ENCODE measurements at places on chromosomes 1 and 21.

DNA sequence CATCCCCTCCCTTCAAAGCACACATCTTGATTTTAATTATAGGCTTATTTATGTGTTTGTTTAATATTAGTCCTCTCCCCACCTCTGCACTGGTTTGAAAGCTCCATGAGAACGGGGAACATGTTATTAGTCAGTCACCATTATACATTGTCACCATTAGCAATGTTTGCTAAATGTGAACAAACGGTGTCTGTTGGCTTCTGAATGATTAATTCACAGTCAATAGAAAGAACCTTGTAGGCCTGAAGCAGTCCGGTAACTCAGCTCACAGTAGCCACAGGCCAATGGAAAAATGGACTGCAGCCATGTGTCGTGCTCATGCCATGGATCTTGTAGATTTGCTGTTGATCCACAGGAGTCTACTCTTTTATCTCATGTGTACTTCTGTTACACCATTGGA, 49.7 kb upstream of the NHLH2 start:
- DNase-seq, result no peak

DNA sequence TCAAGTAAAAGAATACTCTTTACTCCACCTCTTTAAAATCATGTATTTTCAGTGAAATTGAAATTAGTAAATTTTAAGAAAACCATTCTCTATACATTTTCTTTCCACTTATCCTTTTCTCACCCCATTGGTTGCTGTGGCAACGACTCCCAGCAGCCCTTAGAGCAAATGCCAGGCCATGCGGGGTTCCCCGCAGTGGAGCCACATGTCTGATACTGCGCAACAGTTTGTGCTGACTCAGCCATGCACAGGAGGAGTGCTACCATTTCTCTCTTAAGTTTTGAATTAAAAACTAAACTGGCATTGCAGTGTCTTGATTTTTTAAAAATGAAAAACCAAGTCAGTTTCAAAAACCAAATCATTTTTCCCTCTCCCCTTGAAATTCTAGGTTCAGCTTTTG, 214.1 kb upstream of the L1TD1 start:
- peak; percentile 27 for DNase-seq

GRCh38 chr1:91791103-91791502, 94.8 kb downstream of the TGFBR3 start:
- DNase-seq, result no peak

DNA sequence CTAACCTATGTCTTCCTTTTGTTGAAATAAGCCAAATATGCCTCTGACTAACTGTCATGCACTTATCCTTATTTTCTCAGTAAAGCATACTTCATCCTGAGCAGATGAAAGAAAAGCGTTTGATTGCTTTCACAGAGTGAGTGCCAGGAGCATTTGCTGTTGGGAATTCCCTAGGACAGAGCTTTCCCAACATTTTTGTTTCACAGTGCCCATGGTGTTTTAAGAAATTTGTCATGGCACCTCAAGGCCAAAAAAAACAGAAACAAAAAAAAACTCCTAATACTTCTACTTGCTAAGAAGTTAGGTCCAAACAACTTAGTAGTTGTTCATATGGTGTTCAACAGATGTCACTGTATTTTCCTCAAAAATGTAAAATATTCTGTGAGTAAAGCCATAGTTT, 120.8 kb upstream of the BMP8A start:
- DNase-seq, result no peak

GRCh38 chr1:3899754-3900149, 320 bp downstream of the C1orf174 start:
- DNase-seq, result no peak

GRCh38 chr1:201096041-201096461, 16.2 kb downstream of the CACNA1S start:
- DNase-seq, result no peak

GRCh38 chr1:207361889-207362288, 40.4 kb downstream of the CD55 start:
- DNase-seq, result no peak

- DNase-seq, result no peak
Observed at GRCh38 chr1:15053153-15053552, 100.4 kb upstream of the TMEM51 start.

DNA sequence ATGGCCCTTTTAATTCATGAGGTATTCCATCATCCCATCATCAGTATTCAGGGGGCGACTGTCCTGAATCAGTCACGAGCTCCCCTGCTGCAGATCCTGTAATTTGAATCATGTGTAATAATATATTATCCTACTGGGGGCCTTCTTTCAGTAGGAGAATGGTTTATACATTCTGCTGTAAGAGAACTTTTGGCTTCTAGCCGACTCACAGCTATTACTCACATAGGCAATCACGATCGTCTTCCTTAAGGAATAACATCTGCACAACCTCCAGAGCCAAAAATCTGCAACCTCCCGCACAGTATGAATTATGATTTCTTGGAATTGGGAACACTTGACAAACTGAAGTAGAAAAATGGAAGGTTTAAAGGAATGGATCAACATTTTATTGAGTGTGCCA, 343.0 kb downstream of the USP25 start:
- DNase-seq, result no peak

DNA sequence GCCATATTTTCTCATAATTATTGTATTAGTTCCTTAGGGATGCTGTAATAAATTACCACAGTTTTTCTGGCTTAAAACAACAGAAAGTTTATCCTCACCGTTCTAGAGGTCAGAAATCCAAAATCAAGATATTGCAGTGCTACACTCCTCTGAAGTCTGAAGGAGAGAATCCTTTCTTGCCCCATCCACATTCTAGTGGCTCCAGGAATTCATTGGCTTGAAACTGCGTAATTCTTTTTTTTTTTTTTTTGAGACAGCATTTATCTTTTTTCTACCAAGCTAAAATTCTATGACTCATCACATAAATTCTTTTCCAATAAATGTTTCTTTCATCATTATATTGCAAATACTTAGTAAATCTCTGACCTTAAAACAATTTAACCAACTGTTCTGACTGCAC, 451.0 kb upstream of the RGS18 start:
- no peak for DNase-seq

DNA sequence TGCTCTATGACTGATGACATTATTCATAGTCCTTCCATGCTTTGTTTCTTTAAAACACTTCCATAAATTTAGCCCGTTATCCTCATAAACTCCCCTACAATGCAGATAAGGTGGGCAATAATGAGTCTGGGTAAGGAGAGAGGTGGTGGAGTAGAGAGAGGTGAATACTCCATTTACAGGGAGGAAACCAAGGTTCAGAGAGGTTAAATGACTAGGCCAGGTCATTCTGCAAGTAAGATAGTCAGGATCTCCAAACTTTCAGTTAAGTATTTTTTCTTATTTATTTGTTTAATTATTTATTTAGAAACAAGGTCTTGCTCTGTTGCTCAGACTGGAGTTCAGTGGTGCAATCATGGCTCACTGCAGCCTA, 26.1 kb downstream of the PAFAH2 start:
- DNase-seq, result no peak

DNA sequence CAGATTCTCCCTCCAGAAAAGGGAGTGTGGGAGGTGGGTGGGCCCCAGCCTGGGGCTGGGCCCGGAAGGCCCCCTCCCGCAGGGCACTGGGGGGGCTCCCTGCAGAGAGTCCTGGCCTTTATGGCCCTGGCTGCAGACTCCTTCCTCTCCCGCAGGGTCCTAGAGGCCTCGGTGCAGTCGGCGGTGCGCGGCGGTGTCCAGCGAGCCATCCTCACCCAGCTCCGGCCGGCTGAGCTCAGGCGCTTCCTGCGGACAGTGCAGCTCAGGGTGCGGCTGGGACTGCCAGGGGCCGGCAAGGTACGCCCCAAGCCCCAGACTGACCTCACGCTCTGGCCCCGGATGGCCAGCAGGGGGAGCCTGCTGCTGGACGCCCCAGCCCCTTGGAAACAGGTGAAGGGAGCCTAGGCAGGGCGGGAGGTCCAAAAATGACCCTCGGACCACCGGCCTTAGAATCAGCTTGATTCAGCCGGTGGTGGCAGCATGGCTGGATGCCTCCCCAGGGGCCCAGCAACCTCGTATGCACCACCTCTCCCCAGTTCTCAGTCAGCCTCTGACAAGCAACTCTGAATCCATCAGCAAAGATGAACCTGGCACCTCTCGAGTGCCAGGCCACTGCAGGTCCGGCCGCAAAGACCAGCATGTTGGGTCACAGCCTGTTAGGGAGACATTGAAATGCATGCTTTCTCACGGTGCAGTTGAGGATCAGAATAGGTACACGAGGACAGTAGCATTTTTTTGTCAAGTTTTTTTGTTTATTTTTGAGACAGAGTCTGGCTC, 20.6 kb downstream of the MTHFR start:
- peak; percentile 27 for DNase-seq

DNA sequence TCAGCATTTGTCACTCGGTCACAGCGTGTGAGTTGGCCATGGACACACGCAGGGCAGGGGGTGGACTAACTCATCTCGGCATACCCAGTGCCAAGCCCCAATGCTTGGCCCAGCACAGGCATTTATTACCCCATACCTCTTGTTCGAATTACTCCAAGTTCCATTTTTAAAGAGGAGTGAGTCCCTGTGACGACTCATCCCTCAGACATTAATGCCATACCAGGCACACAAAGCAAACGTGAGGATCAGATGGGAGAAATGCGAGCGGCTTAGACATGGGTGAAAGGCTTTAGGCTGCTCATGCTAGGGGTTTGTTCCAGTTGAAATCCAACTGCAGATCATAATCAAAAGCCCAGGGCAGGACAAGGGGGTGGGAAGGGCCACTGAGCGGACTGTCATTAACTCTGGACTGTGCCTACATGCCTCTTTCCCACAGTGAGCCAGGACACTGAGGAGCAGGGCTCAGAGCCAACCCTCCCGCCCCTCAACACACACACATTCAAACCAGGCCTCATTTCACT, 118.5 kb upstream of the NGF start:
- DNase-seq, result no peak

GRCh38 chr1:19514391-19514831, 29.1 kb upstream of the CAPZB start:
- DNase-seq, result no peak

DNA sequence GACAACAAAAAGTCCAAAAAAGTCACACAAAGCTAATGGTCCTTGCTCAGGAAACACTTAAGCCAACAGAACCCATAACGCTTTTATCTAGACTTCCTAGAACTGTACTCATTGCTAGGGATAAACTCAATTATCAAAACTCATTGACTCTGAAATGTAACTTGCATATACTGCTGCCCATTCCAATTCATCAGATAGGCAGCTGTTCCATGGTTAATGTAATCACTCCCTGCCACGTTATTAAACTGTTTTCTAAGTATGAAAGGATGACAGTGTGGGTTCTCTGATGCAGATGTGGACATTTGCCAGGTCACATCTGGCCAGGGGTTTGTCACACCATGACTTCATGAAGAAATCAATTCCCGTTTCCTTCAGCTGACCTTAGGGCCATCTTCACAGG, 30.3 kb upstream of the DNAJC11 start:
- DNase-seq, result no peak

DNA sequence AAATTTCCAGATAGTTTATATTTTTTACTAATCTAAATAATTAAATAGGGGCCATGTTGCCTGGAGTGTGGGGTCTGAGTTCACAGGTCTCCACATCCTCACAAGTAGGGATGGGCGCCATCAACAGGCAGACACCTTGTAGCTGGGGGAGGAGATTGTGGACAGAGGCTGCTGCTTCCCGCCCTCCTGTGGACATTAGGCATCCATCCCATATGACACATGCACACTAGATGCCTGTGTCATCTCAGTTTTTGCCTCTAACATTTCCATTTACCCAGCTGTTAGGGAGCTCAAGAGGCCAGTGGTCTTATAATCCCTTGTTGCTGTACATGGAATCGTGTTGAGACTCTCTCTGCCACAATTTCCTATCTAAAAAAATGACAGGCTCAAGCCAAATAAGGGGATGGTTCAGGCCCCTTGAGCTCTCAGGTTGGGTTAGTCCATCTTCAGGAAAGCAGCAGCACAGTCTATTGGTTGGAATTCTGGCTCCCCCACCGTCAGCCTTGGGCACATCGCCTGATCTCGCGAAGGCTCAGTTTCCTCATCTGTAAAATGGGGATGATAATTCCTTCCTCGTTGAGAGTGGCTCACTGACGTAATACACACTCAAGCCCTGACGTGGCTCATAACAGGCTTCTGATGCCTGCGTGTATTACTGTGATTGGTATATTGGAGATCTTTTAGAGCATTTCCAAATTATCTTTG, 13.6 kb downstream of the LHX4 start:
- no peak for DNase-seq

GRCh38 chr1:93447481-93448291, at the start of gene FNBP1L:
FNBP1L (plus strand) TSS chr1:93448118; CDS start chr1:93448282, 164 bp downstream.
- DNase-seq, result peak; percentile 73

GRCh38 chr1:169368406-169368769, 393 bp downstream of the BLZF1 start:
- no peak for DNase-seq

DNA sequence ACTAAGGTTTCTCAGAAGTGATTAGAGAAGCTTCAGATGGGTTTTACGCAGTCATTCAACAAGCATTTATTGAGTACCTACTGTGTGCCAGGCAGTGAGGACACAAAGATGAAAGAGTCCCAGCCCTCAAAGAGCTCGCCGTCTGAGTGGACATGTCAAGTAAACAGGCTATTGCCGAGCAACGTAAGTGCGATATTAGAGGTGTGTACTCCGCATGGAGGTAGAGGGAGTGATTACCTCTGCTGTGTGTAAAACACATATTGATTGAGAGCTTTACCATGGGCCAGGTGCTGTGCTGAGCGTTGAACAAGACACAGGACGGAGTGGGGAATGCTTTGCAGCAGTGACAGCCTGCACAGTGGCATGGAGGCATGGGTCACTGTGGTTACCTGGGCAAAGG, 49.5 kb upstream of the GPR37L1 start:
- DNase-seq, result no peak

GRCh38 chr1:100462326-100463025, 75.5 kb upstream of the GPR88 start:
- no peak for DNase-seq

GRCh38 chr21:15406791-15407190, 323.0 kb upstream of the USP25 start:
- peak; percentile 41 for DNase-seq

- DNase-seq, result peak; percentile 1
Observed at GRCh38 chr1:219402925-219403324, 210.0 kb downstream of the ZC3H11B start.

GRCh38 chr1:230986976-230987375, 8.1 kb downstream of the ARV1 start:
- DNase-seq, result peak; percentile 69

DNA sequence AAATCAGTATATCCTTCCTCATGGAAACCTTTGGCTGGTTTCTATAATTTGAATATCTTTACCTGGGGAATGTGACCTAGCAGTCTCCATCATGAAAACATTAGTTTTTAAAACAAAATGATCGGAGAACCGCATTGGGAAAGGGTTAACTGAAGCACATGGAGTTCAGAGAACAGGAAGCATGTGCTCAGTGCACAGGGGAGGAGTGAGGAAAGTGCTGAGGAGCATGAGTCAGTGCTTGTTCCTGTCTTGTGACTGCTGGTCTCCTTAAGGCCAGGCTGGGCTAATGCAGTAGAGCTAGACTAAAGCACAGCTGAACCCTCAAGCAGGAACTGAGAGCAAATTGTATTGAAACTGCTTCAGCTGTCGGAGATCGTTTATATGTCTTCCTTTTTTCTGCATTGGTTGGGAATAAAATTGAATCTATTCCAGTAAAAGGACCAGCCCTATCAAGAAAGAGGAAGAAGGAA, 5.8 kb downstream of the IFI16 start:
- peak; percentile 82 for DNase-seq

- no peak for DNase-seq
Observed at GRCh38 chr1:231027971-231028370, 12.1 kb downstream of the FAM89A start.

GRCh38 chr1:223878598-223879325, 33.0 kb upstream of the TP53BP2 start:
- DNase-seq, result no peak

- no peak for DNase-seq
Observed at GRCh38 chr1:23444104-23444533, 19.6 kb upstream of the TCEA3 start.

Measured in mammary epithelial cell (primary cell).